ENCODE measurements at places on chromosomes 2 and 18. TPM values are rescaled to one million over a fixed set of nuclear protein-coding genes. Genes with fewer than 3 reads are reported as not detected.
A peak's percentile ranks its signal among the peaks of the same experiment; 100 is the strongest.

- H3K36me3 ChIP-seq, result no peaks in the 10 kb centered on the region
- no peak for DNase-seq
- no peak overlapping the region for H3K4me3 ChIP-seq
- H3K27ac ChIP-seq, result no peak overlapping the region
Observed at GRCh38 chr2:60677356-60677755, 78.7 kb upstream of the PAPOLG start.

DNA sequence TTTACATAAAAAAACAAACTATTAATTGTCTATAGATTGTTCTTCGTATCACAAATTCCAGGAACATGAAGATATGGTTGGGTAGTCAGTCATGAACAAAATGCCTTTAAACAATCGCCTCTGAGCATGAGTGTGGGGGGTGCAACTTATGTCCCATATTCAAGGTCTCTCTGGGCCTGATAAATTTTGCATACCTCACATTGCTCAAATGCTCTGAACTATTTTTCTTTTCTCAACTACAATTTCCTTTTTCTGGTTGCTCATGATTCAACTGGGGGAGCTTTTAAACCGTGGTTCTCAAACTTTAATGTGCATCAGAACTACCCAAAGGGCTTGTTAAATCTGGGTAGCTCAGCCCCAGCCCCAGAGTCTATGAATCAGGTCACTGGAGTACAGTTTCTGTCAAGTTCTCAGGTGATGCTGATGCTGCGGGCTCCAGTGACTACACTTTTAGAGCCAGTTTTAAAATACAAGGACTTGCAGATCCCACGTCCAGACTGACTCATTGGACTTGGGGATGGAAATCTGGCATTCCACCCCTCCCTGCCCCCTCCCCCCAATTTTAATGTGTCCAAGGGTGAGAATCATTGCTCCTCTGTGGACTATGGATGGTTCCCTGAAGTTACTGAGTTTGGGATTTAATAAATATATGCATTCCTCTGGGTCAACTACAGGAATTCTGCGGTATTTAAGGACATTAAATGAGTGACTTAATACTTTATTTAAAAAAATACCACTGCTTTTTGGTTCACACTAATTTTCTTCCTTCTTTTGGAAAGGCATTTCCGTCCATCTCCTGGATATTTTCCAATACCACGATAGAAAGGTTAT lies 1.5 kb upstream of the GPD2 start:
- no peak overlapping the region for H3K27ac ChIP-seq
- peak overlapping the region; percentile 65 for H3K4me3 ChIP-seq
- H3K27me3 ChIP-seq, result no peaks in the 10 kb centered on the region

DNA sequence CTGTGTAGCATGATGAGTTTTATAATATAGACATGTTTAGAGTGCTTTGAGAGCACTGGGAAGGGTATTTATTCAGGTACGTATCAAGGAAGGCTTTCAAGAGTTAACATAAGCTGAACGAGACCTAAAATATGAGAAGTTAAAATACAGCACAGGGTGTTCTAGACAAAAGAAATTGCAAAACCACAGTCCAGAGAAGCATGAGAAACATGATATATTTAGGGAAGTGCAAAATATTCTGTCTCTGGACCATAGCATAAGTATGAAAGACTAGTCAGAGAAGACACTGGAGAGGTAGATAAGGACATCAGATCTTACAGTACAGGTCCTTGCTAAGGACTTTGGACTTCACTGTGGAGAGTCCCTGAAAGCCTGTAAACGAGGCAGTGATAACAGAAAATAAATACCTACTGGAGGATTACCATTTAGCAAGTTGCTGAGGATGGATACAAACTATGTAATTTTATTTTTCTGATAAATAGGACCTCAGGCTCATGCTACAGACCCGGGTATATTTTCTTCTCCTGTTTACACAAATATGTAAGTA lies 43.7 kb downstream of the FSIP2 start:
- DNase-seq, result no peak
- H3K4me1 ChIP-seq, result no peaks in the 10 kb centered on the region
- no peak overlapping the region for H3K27ac ChIP-seq
- no peak overlapping the region for H3K4me3 ChIP-seq
- H3K27me3 ChIP-seq, result no peaks in the 10 kb centered on the region

CIB4 gene
- not detected for total RNA-seq
